ENCODE measurements at places on chromosomes 13 and 19.

- no peak for DNase-seq
Observed at GRCh38 chr13:39232401-39232980, 194.2 kb downstream of the NHLRC3 start.

DNA sequence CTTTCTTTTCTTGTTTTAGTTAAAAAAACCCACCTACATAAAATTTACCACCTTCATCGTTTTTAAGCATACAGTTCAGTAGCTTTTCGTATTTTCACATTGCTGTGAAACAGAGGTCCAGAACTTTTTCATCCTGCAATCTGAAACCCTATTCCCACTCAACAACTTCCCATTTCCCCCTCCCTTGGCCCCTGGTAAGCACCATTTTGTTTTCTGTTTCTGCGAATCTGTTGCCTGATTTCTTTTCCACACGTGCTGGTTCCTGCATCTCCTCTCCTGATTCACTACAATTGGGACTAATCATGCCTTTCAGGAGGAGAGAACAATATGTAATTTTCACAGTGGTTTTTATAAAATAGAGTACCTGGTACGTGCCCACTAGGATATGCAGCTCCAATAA, 149.2 kb upstream of the RNF113B start:
- no peak for DNase-seq

- peak; percentile 34 for DNase-seq
Observed at GRCh38 chr13:43804461-43805070, 17.8 kb upstream of the ENOX1 start.

DNA sequence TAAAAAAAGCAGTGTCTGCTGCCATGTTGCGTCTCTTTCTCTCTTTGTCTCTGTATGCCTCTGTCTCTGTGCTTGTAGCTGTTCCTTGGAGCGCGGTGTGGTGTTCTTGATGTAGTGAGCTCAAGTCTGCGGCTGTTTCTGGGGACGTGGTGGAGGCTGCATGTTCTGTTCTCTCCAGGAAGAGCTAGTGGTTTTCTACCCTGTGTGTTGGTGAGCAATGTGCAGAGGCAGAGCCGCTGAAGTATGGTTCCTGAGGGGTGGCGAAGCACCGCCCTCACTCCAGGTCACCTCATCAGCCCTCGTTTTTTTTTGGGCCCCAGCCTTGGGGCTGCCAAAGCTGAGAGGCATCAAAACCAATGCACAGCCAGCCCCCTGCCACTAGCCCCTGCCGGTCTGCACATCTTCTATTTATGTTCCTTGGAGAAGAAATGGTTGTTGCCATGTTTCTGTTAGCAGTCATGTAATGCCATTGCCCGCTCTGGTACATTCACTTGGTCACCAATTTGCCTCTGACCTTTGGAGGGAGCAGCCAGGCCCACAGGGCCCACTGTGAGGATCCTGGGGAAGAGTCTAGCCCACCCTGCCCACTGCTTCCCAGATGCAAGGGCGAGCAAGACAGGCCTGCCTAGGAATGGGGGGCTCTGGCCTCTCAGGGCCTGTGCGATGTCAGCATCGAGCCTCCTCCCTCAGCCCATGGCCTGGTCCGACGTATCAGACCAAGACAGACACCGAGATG, 7.2 kb downstream of the HNRNPL start:
- no peak for DNase-seq

DNA sequence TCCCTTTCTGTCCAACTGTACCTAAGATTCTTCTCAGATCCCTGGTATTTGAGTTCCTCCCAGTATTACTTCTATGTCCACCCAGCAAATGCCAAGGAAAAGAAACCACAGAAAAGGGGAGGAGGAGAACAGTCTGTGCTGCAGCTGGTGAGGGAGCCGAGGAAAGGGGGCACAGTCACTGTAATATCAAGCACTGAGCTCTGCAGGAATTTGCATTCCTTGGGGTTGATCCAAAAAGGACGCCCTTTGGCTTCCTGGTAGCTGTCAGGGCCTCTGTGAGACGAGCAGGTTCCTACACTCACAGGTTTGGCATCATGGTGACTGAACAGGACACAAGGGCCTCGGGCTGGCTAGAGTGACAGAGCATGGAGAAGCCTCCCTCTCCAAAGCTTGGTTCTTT, 273.4 kb downstream of the NHLRC3 start:
- DNase-seq, result no peak

DNA sequence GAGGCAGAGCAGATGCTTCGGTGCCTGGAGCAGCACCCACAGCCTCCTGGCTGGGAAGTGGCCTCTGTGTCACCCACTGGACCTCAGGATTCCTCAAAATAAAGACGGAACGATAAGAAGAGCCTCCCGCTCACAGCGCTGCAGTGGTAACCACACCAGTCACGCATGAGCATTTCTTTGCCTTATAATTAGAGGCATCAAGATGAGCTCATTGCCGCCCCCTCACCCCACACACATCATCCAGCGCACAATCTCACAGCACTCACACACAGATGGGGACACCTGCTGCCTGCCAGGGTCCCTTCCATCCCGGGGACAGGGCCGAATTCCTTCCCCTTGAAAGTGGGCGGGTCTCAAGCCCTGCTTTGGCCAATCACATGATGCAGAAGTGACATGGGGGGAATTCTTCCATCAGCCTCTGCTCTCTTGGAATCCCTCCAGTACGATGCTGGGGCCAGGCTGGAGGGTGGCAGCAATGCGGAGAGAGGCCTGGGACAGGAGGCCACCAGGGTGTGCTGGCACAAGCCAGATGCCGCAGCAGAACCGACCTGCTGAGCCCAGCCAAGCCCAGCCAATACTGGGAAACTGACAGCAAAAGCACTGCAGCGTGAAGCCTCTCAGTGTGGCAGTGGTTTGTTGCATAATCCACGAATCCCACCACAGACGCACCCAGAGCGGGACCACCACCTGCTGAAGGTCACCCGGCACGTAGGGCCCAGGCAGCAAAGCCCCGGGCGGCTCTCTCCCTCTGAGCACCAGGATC, 16.0 kb downstream of the PIP5K1C start:
- DNase-seq, result no peak

GRCh38 chr19:47436712-47437401, 17.5 kb upstream of the MEIS3 start:
- peak; percentile 58 for DNase-seq

DNA sequence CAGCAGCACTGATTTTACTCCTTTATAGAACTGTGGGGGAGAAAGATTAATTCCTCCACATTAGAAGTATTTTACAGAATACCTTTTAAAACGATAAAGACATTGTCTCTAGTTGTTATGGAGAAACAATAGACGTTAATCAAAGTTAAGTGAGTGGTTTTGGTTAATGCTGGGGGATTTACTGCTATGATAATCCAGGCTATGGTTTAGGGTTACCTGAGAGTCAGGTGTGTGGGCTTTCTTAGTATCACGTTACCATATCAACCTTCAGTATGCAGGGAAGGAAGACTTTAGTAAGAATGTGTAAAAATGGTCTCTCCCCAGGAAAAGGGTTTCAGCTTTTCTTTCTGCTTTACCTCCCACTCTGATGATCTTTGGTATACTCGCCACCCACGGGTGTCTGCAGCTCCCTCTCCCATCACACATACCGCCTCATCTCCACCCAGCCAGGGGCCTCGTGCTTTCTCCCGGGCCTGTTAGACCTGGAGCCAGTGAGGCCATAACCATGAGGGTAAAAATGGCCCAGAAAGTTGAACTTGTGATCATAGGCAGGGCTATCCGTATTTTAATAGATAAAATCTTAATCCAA, 45.6 kb upstream of the WDFY2 start:
- no peak for DNase-seq

DNA sequence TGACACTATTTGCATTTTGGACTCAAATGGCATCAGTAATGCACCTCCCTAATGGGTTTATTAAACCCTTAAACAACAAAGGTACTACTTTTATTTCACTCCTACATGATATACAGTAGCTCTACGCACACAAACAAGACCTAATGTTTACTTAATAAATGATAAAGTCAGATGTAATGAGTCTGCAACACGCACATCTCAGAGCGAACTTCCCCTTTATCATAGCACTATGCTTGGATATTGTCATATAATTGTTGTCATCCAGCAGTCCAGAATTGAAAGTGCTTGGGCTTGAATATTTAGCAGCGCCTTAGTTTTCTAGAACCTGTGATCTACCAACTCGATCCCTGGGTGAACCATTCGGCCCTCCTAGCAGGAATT, 772 bp downstream of the PARP4 start:
- DNase-seq, result no peak

DNA sequence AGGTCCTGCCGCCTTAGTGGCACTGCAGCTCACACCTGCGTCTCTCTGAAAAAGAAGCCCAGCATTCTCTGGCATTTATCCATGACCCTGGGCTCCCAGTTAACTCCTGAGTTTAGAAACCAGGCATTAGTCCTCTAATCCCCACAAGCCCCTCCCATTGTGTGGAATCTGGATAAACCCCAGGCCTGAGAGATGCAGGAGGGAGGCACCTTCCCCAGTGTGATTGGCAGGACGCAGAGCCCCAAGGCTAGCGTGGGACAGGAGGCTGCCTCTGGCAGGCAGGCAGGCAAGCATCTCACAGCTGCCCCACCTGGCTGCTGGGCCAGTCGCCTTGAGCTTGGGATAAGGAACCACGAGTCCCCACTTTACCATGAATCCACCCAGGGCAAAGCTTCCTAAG, 11.0 kb upstream of the SERPINE3 start:
- no peak for DNase-seq

DNA sequence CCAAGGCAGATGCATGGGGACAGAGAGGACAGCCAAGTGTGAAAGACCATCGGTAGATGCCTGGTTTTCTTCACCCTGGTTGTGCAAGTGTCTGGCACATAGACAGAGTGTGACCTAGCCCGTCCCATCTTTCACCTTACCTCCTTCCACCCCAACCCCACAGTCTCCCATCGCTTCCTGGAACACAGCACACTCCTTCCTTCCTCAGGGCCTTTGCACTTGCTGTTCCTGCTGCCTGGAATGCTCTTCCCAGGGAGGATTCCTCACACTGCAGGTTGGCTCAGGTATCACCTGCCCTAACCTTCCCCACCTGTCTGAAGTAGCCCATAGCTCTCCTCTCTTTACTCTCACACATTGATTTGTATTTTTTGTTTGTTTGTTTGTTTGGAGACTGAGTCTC, 3.0 kb downstream of the FIZ1 start:
- no peak for DNase-seq

DNA sequence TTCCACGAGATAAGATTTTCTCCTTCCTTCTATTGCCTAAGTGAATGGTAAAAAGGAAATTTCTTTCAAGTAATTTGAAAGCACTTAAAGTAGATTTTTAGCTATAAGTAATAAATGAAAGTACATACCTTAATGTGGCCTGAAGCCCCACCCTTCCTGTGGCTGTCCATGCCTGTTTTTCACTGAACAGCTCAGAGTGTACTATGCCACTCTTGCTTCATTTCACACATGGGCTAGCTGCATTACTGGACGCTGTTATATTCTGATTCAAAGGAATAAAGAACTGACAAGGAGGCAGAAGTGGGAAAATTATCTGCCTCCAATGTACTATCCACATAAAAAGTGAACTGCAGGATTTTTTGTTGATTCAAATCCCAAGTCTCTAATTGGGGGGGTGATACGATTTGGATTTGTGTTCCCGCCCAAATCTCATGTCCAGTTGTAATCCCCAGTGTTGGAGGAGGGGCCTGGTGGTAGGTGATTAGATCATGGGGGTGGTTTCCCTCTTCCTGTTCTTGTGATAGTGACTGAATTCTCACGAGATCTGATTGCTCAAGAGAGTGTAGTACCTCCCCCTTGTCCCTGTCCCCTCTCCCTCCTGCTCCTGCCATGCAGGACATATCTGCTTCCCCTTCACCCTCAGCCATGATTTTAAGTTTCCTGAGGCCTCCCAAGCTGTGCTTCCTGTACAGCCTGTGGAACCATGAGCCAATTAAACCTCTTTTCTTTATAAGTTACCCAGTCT, 154.7 kb upstream of the SGCG start:
- no peak for DNase-seq

GRCh38 chr13:54965881-54966280, 1937.3 kb downstream of the OLFM4 start:
- DNase-seq, result no peak

DNA sequence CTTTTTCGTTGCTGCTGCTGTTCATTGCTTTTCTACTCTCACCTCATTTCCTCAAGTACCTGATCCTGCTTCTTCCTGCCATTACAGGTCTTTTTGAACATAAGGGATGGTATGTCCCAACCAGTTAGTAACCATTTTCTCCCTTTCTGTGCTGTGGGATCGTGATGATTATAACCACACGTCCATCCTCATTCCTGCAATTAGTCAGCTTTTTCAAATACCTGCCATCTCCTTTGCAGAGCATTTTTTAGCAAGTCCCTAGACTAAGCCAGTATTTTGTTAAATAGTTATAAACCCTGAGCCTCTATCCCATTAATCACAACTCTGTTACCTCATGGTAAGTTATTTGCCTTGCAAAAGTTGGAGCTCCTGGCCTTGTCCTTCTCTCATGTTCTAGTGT, 109.2 kb downstream of the FNDC3A start:
- no peak for DNase-seq

- DNase-seq, result no peak
Observed at GRCh38 chr13:51635137-51635878, 51.0 kb downstream of the WDFY2 start.

GRCh38 chr13:76489274-76489673, 396.9 kb downstream of the KCTD12 start:
- no peak for DNase-seq

GRCh38 chr19:33905473-33905936, 108.8 kb downstream of the KCTD15 start:
- DNase-seq, result no peak

- DNase-seq, result no peak
Observed at GRCh38 chr13:44300895-44301638, 72.6 kb upstream of the SERP2 start.

GRCh38 chr13:61135583-61135982, 280.1 kb downstream of the PCDH20 start:
- no peak for DNase-seq

- DNase-seq, result peak; percentile 56
Observed at GRCh38 chr13:50080911-50081678, 65.9 kb downstream of the KCNRG start.

DNA sequence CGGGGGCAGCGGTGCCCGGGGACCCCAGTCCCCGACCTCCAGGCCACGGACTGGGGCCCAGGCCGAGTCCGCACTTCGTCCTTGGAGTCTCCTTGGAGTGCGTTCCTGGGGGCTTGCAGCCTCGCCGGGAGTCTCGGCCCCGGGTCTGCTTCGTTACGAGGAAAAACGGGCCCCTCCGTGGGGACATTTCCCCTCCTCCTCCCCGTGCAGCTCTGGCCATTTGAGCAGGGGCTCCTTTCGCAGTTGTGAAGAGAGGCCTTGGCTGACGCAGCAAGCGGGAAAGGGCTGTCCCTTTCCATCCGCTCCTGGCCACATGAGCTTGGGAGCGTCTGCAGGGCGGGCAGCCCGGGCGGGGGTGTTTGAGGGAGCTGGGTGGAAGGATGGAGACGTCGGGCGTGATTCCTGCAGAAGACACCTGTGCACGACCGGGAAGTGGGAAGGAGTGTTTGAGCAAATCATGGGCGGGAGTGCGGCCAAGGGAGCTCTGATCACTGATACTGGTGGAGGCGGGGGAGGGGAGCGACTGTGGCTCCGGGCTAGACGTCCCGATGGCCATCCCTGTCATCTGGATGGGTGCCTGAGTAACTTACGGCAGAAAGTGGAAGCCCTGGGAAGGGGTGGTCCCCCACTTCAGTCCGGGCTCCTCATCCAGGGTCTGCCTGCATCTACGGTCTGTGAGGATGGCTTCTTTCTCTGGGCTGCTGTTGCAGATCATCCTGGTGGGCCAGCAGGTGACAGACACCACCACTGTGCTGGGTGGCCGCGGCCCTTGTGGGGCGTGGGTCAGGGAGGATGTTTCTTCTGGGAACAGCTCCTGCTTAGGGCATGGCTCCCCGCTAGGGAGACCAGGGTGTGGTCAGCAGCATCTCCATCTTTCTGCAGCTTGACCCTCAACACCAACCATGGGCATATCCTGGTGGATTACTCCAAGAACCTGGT, 736 bp downstream of the GPI start:
- DNase-seq, result no peak

- no peak for DNase-seq
Observed at GRCh38 chr13:106534639-106535551, 567 bp downstream of the EFNB2 start.
